Hematopoietic multipotent progenitor cell treated with erythropoietin and hydrocortisone succinate and interleukin-3 and kit ligand, for 15 days (in vitro differentiated cells): ENCODE measurements at places on chromosomes 1 and 21.

DNA sequence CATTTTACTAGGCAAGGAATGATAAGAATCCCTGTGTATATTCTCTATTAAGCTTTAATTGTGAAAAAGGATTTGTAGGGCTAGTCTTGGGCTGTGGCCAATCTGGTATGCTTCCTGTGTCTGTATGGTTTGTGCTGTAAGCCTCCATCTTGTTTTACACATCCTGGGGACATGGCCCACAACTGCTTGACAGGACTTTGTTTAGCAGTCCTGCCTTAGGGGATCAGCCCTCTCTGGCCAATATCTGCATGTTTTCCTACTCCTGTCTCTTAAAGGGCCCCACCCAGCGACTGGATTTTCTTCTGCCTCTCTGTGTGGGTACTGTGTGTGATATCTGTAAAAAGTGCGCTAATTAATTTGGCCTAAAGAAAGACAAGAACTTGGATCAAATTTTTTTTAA, 813.2 kb downstream of the PLA2G4A start:
- DNase-seq, result no peak

DNA sequence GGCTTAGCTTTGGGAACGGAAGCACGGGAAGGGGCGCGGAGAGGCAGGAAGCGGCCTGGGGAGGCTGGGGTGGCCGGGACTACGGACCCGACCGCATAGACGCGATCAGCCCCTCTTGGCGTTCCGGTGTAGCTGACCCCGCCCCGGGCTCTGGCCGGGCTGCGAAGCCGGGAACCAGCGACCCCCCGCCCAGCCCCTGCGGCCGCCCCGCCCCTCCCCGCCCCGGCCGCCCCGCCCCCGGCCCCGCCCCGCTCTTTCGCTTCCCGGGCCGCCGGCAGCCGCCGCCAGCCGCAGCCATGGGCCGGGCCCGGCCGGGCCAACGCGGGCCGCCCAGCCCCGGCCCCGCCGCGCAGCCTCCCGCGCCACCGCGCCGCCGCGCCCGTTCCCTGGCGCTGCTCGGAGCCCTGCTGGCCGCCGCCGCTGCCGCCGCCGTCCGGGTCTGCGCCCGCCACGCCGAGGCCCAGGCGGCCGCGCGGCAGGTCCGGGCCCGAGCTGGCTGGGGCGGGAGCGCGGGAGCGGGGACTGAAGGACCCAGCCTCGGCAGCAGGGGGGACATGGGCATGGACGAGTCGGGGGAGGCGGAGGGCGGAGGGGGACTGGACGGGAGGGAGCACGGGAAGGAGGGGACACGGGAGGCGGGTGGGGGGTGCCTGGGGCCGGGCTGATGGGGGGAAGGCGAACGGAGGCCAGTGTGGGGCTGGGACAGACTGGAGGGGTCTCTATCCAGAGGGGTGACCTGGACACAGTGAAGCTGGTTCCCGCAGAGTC, at the start of gene SELENON:
SELENON (plus strand) TSS at position 259 of the 768 bp plus-strand sequence; CDS start at position 297, 38 bp downstream.
- DNase-seq, result peak; percentile 16

- DNase-seq, result no peak
Observed at GRCh38 chr1:8660411-8660828, 157.0 kb downstream of the RERE start.

GRCh38 chr1:11198851-11199594, 9.9 kb downstream of the ANGPTL7 start:
- DNase-seq, result no peak

GRCh38 chr1:54477153-54477561, 70.9 kb upstream of the ACOT11 start:
- DNase-seq, result no peak

- no peak for DNase-seq
Observed at GRCh38 chr1:84101204-84101603, 42.9 kb upstream of the PRKACB start.

- DNase-seq, result no peak
Observed at GRCh38 chr1:167631386-167631935, 1.4 kb downstream of the RCSD1 start.

DNA sequence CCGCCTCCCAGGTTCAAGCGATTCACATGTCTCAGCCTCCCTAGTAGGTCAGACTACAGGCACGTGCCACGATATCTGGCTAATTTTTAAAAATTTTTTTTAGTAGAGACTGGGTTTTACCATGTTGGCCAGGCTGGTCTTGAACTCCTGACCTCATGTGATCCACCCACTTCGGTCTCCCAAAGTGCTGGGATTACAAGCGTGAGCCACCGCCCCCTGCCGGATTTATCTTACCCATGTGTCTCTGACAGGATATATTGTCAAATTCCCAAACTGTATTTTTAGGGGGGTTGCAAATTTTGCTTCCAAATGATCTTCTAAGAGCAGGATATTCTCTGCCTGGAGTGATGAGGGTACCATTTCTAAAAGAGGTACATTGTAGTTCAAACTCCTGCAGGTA, 74.3 kb downstream of the KIF26B start:
- no peak for DNase-seq

GRCh38 chr1:25650289-25650576, 33.6 kb downstream of the MAN1C1 start:
- DNase-seq, result no peak

DNA sequence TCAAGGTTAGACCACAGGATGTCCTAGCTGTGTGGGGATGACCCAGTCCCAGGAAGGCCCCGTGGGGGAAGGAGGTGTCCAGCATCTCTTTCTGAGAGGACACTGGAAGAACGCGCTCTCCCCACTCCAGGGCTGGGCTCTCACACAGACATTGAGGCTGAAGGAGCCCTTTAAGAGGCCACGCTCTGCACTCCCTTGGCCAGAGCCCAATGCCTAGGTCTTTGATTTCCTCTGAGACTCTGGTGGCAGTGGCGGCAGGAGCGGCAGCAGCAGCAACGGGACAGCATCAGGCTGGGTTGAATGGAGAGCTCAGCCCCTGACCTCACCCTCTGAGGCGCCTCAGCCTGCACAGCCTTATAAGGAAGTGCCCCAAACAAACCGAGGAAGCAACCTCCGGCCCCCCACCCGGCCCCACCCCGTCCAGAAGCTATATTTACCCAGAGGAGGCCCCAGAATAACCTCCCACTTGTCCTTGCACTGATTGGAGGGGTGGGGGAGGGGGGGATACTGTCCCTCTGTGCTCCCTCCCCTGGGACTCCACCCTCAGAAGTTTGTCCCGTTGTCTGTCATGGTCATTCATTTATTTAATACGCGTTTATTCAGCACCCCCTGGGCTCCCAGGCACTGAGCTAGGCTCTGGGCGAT, 12.3 kb downstream of the NES start:
- no peak for DNase-seq

DNA sequence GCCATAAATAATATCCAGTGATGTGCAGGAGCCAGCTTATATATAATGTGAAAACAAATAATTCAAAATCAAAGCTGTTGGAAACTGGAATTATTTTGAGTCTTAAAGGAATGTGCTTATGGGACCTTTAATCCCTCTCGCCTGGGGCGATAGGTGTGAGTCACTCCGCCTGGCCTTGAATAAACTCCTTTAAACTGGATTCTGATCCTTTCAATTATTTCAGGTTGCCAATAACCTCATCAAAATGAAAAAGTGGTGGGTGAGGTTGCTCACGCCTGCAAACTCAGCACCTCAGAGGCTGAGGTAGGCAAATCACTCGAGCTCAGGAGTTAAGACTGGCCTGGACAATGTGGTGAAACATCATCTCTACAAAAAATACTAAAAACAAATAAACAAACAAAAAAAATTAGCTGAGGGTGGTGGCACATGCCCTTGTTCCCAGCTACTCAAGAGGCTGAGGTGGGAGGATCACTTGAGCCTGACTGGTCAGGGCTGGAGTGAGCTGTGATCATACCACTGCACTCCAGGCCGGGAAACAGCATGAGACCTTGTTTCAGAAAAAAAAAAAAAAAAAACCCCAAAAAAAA, 11.4 kb upstream of the SLC2A5 start:
- DNase-seq, result no peak

GRCh38 chr1:207414606-207415108, 39.5 kb upstream of the CR2 start:
- DNase-seq, result no peak

GRCh38 chr1:22625262-22625925, 11.0 kb upstream of the C1QA start:
- no peak for DNase-seq

- no peak for DNase-seq
Observed at GRCh38 chr1:63914706-63915105, 140.9 kb downstream of the ROR1 start.

DNA sequence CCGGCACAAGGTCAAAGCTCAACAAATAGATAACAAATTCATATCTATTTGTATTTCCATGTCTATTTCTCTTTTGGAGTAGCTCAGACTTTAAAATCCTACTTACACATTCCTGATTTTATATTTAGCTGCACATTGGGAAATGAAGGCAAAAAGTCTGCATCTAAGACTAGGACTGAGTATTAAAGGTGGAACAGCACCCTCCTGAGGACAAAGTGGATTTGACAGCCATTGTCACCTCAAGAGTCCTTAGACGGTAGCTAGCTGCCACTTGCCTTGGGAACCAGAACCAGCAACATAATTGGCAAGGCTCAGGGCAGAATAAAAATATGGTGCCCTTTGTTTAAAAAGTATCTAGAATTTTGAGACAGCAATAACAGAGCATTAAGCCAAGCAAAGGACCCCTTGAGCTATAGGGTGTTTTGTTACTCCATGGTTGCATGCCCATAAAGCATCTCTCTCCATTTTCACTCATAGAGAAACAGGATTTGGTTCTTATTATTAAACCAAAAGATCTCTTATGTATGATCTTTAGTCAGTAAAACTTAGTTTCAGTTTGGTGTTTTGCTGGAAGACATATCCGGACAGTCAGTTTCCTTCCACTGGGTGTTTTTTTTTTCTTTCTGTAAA, 30.0 kb upstream of the SGIP1 start:
- DNase-seq, result peak; percentile 19

DNA sequence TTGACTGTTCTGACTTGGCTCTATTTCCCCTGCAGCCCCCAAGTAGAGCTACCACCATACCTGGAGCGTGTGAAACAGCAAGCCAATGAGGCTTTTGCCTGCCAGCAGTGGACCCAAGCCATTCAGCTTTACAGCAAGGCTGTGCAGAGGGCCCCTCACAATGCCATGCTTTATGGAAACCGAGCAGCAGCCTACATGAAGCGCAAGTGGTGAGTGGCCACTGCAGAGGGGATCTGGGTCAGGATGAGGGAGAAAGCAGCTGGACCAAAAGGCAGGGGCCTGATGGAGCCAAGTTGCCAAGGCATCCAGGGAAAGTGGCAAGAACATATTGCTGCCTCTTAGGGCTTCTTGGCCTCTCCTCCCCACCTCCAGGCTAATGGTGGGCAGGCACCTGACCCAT, 24.1 kb upstream of the TMEM222 start:
- DNase-seq, result no peak

DNA sequence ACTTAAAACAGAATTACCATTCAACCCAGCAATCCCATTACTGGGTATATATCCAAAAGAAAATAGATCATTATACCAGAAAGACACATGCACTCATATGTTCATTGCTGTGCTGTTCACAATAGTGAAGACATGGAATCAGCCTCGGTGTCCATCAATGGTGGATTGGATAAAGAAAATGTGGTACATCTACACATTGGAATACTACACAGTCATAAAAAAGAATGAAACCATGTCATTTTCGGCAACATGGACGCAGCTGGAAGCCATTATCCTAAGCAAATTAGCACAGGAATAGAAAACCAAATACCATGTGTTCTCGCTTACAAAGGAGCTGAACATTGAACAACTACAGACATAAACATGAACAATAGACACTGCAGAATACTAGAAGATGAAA, 244.8 kb upstream of the PROX1 start:
- no peak for DNase-seq

DNA sequence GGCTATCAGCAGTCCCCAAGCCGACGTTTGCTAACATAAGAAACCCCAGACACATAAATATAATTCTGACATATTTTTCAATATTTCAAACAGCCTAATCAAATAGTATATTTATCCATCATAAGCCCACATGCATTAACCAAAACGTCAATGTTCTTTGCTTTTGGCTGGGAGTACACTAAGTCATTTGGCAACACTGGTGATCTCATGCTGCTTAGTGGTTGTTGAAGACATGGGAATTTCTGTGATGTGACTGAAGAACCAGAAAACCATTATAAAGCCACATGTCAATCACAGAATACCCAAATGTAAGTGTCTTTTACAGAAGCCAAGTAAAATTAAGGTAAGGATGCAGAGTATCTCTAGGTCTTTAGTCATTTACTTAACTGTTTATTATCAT, 57.6 kb downstream of the PLPPR5 start:
- DNase-seq, result no peak

GRCh38 chr1:201594575-201595245, 55.8 kb downstream of the NAV1 start:
- no peak for DNase-seq

- DNase-seq, result no peak
Observed at GRCh38 chr1:220019071-220019470, 27.2 kb downstream of the EPRS1 start.

- no peak for DNase-seq
Observed at GRCh38 chr1:225253784-225254183, 174.1 kb downstream of the LBR start.

- no peak for DNase-seq
Observed at GRCh38 chr1:183732236-183732880, 72.6 kb upstream of the RGL1 start.

- DNase-seq, result no peak
Observed at GRCh38 chr1:157575744-157576143, 22.1 kb downstream of the FCRL4 start.

DNA sequence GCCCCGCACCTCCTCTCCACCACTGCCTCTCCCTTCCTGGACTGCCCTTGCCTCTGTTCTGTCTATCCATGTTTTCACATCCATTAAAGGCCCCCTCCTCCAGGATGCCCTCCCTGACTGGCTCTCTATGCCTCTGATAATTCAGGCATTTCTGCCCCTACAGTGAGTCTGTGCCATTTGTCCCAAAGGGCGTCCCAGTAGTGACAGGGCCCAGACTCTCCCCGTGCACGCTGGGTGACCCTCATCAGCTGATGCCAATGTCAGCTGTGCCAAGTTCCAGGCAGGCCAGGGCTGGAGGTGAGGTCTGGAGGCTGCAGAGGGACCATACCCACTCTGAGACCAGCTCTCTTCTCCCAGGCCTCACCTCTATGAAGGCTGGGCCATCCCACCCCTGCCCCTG, 3.2 kb upstream of the PLEKHG5 start:
- DNase-seq, result no peak

DNA sequence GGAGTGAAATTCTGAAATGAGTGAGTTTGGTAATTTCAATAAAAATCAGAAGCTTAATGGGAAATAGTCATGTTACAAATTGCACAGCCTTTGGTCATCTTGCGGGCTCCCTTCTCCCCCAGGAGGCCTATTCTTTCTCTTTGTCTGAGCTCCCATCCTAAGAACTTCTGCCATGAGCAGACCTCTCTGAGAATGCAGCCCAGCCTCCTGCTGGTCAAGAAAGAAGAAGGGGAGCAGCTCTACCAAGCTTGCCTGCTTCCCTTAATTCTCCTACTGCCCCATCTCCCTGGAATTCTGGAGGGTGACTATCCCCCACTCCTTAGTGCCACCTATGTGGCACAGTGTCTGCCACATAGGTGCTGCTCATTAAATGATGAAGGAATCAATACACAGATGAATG, 300.7 kb upstream of the DAB1 start:
- no peak for DNase-seq

DNA sequence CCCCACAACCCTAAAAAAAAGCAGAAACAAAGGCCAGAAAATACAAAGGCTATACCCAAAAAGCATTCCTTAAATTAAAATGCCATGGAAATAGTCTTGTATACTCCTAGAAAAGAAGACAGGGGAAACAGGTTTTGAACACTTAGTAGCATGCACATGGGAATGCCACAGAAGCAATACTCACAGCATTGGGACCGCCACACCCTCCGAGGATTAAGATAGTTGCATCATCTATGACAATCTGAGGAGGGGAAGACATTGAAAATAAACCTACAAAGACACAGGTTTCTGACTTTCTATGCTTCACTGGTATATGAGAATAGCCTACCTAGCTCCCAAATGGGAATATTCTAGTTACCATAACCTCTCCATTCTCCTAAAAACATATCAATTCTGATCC, 15.9 kb upstream of the CPLANE2 start:
- DNase-seq, result no peak
